Stimulated activated CD8-positive, alpha-beta memory T cell treated with anti-CD3 and anti-CD28 coated beads, Interleukin-4, amount 100 ng/mL, for 4 hours (primary cell): ENCODE measurements at places on chromosomes 7 and 10.

DNA sequence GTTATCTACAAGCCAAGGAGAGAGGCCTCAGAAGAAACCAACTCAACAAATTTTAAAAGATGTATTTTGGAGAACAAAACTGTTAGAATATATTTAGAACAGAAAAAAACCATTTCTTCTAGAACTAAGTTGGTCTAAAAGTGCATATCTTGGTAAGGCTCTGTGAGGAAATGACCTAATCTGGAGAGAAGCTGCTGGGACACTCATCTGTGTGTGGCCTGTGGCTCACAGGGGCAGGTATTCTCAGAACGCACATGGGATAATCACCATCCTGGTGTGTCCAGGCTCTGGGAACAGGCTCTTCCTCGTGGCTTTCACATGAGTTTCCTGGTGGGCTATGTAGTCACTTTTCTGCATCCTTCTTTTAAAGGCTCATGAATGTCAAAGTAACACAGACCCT lies 38.1 kb upstream of the PRSS1 start:
- DNase-seq = no peak

GRCh38 chr7:533266-533665 lies 13.6 kb upstream of the PDGFA start:
- no peak for DNase-seq

DNA sequence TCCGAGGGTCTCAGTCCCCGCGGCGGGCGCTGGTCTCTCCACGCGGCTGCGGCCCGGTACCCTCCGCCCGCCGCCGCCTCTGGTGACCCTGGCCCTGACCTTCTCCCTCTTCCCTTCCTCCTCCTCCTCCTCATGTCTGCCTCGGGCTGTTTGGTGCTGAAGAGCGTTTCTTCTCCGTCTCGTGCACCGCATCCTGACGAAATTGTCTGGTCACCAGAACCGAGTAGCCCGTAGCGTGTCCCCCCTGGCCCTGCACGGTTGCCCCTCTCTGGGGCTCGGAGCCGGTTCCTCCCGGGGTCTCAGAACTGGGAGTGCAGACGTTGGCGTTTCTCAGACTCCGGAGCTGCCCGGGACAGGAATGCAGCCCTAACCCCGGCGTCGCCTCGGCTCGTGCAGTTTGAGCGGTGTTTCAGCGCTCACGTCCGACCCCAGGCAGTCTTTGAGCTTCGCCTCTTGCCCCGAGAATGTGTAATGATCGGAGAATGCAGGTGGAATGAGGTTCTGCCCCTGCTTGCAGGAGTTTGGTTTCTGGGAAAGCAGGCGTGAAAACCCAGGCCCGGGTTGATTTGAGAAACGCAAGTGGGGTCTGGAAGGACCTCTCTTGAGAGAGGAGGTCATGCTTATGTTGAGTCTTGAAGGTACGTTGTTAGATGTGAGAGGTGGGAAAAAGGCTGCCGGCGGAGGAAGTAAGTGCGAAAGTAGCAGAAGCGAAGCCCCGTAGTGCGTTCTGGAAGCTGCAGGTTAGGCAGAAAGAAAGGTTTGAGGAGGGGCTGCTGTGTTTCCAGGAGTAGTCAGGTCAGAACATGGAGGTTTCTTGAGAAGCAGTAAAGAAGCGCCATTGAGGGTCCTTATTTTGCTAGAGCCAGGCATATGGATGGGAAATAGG lies 743 bp downstream of the RBM17 start:
- no peak for DNase-seq

GRCh38 chr10:97549587-97550322 lies 22.8 kb upstream of the ANKRD2 start:
- DNase-seq = no peak

DNA sequence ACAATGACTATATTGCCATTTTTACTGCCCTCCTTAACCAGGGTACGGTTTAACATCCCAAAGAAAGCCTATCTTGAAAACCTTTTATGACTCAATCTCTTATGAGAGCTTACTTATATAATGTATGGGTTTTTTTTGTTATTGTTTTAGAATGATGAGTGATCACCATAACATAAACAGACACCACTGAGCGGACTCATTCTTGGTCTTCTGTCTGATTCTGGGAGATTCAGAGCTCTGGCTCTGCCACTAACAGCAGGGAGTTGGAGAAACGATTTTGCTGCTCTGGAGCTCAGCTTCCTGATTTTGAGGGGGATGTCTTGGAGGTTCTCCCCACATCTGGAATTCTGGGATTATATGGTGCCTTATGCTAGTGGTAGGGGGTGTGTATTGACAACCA lies 244.1 kb downstream of the FRMD4A start:
- DNase-seq = no peak

- DNase-seq = no peak
Observed at GRCh38 chr10:50232261-50232639, 19.1 kb downstream of the ASAH2 start.
